ENCODE measurements at places on chromosomes 12 and 14.
A peak's percentile ranks its signal among the peaks of the same experiment; 100 is the strongest.

- DNase-seq = peak; percentile 71
Observed at GRCh38 chr12:120598674-120599463, 17.7 kb upstream of the POP5 start.

- no peak for DNase-seq
Observed at GRCh38 chr14:101630056-101630965, 69.0 kb downstream of the DIO3 start.

- DNase-seq = no peak
Observed at GRCh38 chr14:69848903-69849391, 30.3 kb upstream of the SMOC1 start.

DNA sequence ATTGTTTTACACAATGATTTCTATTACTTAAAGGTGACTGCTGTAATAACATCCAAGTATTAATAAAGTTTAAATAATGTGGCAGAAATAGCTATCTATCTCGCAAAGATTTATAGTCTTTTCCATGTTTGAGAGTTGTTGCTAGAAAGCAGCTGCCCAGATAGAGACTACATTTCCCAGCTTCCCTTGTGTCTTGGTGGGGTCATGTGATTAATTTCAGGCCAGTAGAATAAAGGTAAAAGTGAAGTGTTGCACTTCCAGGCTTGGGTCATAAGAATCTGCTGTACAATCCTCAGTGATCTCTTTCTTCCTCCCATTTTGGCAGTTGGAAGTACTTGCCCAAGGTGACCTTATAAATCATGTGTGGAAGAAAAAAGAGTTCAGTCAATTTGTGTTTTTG is 449.7 kb upstream of the USP15 start:
- DNase-seq = no peak

GRCh38 chr12:53725824-53726223 is 1.4 kb downstream of the CALCOCO1 start:
- DNase-seq = peak; percentile 38

DNA sequence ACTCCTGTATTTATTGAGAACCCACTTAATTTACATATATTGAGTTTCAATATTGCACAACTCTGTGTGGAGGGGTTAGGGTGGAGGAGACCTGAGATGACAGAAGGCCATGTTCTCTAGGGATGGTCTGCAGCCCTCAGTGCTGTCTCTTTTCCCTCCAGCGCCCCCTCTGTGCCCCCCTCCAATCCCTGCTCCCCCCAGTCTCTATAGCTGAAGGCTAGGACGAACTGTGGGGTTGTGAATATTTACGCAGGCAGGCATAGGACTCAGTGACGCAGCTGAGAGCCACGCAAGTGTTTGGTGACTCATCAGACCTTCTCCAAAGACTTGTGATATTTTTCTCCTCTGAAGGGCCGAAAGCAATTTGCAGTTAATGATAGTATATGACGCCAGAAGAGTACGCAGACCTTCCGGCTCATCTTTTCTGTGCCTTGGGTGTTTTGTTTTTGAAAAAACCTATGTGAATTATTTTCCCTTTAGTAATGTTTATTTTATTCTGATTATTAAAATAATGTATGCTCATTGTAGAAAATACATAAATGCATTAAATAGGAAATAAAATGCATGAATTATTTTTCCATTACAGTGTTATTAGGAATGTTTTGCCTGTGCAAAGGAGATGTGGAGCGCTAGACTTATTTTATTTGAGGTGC is 85.3 kb downstream of the SLC25A47 start:
- DNase-seq = peak; percentile 74

DNA sequence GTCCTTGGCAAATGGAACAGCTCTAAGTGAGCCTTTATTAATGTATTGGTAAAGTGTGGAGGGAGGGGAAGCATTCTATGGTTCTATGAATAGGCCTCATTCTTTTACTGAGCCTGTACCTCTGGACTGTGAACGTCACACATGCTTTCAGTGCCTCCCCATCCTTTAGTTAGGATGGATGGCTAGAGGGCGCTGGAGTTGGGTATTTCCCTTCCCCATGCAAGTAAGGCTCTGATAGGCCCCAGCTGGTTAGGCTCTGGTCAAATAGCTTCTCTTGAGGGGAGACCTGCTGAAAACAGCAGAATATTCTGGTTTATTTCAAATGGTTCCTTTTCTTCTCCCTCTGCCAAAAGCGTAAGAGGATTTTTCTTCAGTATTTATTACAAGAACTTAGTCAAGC is 860.9 kb upstream of the MDGA2 start:
- DNase-seq = peak; percentile 32

- peak; percentile 52 for DNase-seq
Observed at GRCh38 chr12:12975322-12976077, 23.5 kb upstream of the GPRC5D start.

DNA sequence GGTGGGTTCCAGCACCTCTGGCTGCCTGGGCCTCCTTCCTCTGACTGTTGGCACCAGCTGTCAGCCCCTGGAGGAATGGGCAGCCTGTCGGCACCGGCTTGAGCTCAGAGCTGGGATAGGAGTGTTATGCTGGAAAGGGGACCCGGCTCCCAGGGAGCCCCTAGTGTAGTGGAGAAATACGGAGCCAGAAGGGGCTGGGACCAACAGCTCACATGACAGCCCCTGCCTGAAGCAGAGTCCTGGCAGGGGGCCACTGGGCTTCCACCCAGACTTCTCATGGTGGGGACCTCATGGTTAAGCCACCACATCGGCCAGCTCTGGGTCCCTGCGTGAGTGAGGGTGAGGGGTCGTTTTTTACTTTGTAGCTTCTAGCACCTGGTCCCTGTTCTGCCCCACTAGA is 174.5 kb downstream of the TSPAN9 start:
- DNase-seq = no peak

DNA sequence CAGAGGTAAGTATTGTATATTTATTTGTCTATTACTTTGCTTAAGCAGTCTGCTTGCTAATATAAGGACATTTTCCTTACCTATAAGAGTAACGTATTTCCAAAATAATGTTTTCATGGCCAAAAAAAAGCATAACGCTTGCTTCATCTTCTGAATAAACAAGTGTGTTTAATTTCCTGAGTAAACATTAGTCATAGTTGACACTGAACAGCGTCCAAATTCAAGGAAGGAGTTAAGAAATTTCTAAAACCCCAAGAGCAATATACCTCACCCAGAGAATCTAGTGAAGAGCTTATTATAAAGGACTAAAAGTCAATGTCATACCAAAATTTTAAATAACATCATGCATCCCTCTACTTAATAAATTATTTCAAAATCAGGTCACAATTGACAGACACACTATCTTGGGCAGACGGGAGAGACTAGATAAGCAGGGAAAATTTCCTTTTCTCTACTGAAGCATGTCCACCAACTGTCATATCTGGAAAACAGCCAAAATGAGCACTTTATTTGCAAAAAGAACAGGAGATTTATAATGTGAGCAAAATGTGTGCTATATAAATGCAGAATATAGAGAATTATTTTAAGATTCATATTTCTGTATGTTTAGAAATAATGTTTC is 25.1 kb downstream of the ANKS1B start:
- DNase-seq = peak; percentile 77

GRCh38 chr12:19834592-19834991 is 395.3 kb downstream of the AEBP2 start:
- DNase-seq = no peak

GRCh38 chr12:50101663-50102062 is 2.1 kb upstream of the GPD1 start:
- peak; percentile 45 for DNase-seq

GRCh38 chr12:91037276-91037675 is 20.5 kb downstream of the KERA start:
- no peak for DNase-seq

DNA sequence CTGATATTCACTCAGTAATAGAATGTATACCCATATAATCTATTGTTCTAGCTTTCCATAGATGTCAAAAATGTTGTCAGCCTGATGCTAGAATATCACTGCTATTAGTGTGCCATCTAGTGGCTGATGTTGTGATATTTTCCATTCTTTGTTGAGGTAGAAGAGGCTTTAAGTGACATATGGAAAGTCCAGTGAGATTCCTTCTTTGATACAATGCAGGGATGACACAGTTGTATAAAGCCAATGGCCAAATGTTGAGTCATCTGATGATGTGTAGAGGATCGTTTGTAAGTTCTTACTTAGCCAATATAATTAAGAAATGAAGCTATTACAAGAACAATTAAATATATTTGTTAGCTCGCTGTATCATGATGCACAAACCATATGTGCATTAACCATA is 58.1 kb upstream of the PCED1B start:
- DNase-seq = peak; percentile 91

DNA sequence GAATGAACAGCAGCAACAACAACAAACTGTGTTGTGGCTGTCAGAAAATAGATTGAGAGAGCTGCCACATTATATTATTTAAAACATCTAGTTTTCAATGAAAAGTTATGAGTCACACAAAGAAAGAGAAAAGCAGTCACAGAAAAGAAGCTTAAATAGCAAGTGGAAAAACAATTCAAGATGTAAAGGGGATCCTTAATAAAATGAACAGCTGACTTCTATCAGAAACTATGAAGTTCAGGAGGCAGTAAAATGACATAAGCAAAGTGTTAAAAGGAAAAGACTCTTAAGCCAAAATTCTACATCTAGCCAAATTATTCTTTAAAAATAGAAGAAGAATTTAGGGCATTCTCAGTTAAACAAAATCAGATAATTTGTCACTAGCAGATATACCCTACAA is 5.6 kb downstream of the CLEC14A start:
- no peak for DNase-seq
